ENCODE measurements at places on chromosomes 7 and 10.

DNA sequence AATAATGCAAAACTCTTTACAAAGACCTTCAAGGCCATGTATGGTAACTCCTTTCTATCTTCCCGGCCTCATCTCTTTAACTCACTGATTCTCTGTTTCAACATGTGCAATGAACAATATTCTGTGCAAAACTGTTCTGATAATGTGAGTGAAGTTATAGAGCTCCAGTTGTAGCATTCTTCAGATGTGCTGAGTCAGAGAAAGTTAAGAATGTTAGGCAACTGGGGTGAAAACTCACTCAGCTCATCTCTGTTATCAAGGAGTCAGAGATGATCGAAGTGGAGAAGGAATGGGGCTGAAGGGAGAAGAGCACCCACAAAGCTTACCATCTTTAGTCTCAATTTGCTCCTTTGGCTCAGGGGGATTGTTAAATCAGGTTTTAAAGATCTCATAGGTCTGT lies 344.7 kb upstream of the NPSR1 start:
- no peak for DNase-seq

DNA sequence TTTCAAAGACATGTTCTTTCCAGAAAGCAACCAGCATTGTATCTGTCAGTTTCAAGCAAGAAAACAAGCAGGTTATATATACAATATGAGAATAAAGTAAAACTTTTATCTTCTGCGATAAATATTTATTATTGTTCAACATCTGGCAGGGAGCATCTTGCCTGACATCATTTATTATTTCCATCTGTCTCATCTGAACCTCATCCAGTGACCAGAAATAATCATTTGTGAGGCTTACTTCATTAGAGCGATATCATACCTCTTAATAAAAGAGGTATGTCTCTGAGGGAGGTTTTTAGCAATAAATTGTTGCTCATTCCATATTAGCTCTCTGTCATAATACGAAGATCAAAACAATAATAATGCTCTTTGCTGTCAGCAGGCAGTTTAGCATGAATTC lies 226.1 kb downstream of the CDC14C start:
- no peak for DNase-seq

- DNase-seq = peak; percentile 87
Observed at GRCh38 chr10:28796606-28797512, 119.5 kb downstream of the BAMBI start.

DNA sequence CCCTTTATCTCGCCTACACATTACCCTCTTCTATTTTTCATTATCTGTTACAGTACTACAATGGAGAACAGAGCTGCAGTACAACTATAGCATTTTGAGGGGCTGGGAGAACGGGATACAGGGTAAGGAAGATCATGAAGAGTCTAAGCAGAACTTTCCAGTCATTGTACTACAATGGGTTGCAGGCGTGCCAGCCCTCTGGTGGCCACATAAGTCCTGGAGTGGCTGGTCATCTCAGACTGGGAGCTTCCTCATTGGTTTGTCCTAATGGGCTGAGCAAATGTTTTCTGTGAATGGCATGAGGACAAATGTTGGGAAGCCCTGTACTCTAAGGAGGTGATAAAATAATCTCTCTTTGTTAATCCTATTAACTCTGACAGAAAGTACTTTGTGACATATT lies 33.0 kb downstream of the TMEM106B start:
- no peak for DNase-seq

- no peak for DNase-seq
Observed at GRCh38 chr7:21486511-21486910, 56.3 kb upstream of the DNAH11 start.

GRCh38 chr10:106795619-106796018 lies 368.9 kb downstream of the SORCS1 start:
- no peak for DNase-seq

DNA sequence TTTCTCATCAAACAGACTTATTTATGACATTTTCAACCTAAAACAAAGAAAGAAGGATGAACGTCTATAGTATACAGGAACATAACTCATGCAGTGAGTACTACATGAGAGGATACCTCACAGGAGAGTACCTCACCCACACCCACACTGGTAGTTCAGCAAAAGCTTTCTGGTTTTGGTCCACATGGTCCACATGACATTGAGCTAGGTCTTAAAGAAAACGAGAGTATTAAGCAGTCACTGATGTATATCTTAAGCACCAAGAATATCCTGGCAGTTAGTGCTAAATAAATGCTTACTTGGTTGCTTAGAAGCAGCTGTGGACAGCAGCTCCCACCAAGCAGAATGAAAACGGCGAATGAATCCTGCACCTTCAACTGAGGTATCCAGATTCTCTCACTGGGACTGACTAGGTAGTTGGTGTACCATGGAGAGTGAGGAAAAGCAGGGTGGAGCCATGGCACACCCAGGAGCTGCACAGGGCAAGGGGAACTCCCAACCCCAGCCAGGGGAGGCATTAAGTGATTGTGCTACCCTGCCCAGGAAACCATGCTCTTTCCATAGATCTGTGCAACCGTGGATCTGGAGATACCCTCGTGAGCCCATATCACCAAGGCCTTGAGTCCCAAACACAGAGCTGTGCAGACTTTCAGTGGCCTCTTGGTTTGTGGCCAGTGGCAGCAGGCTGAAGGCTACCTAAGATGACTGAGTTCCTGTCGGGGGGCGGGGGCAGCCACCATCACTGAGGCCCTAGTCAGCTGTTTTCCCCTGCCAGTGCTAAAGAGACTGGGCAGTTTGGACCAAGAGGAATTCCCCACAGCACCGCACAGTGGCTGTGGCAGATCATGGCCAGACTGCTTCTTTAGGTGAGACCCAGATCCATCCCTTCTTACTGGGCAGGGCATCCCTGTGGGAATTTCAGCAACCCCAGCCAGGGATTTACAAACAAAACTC lies 143.4 kb downstream of the SGMS1 start:
- DNase-seq = no peak

DNA sequence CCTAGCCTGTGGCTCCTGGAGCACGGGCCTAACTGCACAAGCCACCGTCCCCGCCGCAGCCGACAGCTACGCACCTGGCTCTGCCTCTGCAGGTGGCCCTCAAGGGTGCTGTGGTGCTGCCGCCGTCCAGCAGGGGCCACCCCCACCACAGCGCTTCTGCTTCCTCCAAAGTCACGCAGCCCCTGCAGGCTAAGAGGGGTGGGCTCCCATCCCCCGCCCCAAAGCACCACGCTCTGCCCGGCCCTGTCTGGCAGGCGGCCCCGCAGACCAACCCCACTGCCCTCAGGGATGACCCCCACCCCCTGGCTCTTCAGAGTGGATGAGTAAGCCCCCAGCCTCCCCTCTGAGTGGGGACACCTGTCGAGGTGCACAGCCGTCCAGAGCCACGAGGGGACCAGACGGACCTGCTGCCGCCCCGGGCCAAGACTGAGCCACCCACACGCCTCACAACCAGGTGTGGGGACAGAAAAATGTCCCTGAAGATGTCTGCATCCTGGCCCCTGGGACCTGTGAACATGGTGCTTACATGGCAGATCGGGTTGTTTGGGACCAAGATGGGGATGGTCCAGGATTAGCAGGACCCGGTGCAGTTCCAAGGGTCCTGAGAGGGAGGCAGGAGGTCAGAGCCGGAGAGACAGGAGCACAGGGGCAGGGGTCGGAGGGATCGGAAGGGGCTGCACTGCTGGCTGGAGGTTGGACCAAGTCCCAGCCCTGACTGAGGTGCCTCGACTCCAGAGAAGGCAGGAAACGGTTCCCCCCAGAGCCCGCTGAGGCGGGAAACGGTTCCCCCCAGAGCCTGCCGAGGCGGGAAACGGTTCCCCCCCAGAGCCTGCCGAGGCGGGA lies 9.0 kb upstream of the ADAP1 start:
- no peak for DNase-seq

Measured in ascending aorta (tissue), 2 donors.